ENCODE measurements at places on chromosomes 6 and 20.
A peak's percentile ranks its signal among the peaks of the same experiment; 100 is the strongest.

DNA sequence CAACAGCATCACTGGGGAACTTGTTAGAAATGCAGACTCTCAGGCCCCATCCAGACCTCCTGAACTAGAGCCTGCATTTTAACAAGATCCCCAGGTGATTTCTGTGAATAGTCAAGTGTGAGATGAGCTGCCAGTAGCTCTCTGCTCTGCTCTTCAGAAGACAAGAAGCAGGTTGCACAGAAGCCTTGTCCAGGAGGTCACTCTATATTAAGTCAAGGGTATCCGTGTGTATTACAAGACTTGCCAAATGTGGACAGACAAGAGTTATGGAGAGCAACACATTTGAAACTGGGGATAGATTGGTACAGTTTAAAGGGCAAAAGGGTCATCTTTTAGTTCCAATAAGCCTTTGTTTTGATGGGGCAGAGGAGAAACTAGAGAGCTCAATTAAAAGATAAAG is 23.2 kb upstream of the RIN2 start:
- DNase-seq: no peak

DNA sequence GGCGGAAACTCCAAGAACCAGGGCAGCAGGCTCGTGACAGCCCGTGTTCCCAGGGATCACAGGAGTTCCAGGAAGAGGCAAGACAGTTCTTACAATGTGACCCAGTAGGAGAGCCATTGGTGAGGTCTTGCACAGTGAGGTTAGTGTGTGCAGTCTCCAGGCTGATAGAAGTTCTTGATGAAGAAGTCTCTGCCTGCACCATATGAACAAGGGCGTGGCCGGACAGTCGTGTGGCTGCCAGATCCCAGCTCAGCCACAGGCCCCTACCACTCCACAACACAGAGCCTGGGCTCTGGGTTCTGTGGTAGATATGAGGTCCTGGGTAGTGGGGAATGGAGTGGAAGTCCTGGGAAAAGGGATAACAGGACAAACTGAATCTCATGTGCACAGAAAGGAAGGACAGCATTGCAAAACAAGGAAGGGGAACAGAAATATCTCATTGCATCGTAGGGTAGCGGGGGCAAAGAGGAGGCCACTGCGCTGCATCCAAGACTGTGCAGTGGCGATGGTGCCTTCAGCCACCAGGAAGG is 65.2 kb downstream of the STX11 start:
- DNase-seq: no peak

GRCh38 chr6:52391599-52391998 is 28.5 kb upstream of the EFHC1 start:
- DNase-seq: no peak

- no peak for DNase-seq
Observed at GRCh38 chr6:41021832-41022231, 17.2 kb downstream of the UNC5CL start.

DNA sequence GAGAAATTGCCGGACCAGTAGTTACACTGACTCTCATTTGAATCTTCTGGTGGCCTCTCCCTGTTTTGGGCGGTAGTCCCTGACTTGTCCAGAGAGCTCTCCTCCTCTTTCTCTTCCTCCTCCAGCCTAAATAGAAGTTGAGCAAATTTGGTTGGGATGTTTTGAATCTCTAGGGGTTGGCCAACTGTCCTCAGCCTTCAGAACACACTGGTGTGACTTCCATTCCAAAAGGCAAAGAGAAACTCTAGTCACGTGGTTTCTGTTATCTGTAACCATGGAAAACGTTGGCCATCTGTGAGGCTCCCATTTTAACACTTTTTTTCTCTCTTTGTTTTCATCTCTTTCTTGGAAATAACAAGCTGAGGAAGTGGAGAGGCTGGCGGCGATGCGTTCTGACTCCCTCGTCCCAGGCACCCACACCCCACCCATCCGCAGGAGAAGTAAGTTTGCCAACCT is 275.3 kb downstream of the TBC1D7 start:
- DNase-seq: no peak

DNA sequence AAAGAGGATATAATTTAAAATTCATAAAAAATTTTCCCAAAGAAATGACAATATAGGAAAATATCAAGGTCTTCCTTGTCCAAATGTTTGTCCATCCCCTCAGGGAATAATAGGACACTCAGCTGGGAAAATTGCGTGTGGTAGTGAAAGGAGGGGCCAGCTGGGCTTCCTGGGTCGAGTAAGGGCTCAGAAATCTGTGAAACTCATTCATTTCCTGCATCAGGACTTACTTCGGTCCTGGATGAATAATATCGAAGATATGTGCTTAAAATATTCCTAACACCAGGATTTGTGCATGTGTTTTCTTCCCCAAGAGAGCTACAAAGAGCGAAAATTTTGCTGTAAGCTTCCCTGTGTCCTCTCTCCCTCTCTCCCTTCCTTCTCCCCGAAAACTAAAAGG is 118.2 kb upstream of the GJE1 start:
- no peak for DNase-seq

GRCh38 chr6:85460154-85460920 is 10.5 kb downstream of the NT5E start:
- DNase-seq: no peak

- no peak for DNase-seq
Observed at GRCh38 chr20:47265984-47266383, 90.5 kb downstream of the ZMYND8 start.

- DNase-seq: no peak
Observed at GRCh38 chr6:44851176-44851575, 463.7 kb downstream of the CDC5L start.

- no peak for DNase-seq
Observed at GRCh38 chr6:44665683-44666082, 278.2 kb downstream of the CDC5L start.

DNA sequence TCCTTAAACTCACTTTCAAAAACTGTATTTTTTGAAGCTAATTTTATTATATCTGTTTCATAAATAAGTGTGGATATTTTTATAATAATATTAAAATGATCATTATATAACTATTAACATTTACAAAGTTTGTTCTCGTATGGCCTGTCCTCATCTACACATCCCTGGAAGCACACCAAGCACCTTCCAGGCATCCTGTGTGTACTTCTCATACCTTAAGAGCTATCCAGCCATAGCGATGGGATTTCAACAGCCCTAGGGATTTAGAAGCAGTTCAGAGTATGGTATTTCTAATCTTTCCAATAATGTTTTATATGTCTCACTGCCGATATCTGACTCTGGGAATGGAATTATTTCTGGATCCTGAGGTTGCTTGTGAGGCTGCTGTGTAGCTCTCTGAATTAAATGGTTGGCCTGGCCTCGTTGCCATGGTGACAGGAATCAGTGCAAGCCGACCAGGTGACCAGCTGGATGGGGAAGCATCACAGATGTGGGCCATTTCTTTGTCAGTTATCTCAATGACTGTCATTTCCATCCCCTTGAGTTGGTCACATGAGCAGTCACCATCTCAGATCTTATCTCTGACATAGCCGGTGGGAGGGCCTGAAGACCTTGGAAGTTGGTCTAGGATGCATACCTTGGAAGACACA is 265.2 kb upstream of the RIN2 start:
- DNase-seq: no peak

DNA sequence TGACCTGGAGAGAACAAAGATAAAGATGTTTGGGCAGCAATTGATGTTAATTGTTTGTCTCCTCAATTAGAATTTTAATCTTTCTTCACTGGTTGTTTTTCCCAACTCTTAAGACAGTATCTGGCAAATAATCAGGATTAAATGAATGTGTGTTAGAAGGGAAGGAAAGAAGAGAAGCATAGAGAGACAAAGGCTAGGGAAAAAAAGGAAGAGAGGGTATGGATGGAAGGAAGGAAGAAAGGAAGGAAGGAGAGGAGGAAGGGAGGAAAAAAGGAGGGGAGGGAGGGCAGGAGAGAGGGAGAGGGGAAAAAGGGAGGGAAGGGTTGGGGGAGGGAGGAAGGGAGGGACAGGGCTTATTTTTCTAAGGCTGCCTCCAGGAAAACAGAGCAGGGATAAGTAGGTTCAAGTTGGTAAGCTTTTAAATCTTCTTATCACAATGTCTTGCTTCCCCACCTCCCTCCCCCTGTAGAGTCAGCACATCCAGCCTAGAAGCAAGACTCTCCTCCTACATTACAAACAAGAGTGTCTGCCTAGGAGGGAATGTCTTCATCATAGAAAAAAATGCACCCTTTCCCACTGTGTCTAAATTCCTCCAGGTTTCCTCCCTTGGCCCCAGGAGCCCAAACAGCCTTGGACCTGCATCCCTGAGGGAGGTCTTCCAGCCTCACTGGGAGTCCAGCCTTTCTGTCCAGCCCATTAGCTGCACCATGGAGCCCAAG is 447.8 kb upstream of the JARID2 start:
- no peak for DNase-seq

- no peak for DNase-seq
Observed at GRCh38 chr20:12702312-12702711, 306.5 kb upstream of the SPTLC3 start.

- DNase-seq: peak; percentile 41
Observed at GRCh38 chr6:166586424-166587156, at the start of gene RAMACL. RAMACL (minus strand) TSS chr6:166586678; CDS start chr6:166586477, 201 bp downstream.

DNA sequence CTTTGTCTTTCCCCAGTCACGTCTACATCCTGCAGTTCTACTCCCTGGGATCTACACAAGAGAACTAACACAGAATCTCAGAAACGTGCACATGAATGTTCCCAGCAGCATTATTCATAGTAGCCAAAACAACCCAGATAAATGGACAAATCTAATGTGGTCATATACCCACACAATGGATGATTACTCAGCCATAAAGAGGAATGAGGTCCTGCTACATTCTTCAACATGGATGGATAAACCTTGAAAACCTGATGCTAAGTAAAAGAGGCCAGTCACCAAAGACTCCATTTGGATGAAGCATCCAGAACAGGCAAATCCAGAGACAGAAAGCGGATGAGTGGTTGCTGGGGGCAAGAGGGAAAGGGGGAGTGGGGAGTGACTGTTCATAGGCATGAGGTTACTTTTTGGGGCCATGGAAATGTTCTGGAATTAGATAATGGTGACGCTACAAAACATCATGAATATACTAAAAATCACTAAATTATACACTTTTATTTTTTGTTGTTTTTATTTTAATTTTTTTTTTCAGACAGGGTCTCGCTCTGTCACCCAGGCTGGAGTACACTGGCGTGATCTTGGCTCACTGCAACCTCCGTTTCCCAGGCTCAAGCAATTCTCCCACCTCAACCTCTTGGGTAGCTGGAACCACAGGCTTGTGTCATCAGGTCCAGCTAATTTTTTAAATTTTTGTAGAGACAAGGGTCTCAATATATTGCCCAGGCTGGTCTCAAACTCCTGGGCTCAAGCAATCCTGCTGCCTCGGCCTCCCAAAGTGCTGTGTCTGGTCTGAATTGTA is 50.8 kb upstream of the DSN1 start:
- no peak for DNase-seq

DNA sequence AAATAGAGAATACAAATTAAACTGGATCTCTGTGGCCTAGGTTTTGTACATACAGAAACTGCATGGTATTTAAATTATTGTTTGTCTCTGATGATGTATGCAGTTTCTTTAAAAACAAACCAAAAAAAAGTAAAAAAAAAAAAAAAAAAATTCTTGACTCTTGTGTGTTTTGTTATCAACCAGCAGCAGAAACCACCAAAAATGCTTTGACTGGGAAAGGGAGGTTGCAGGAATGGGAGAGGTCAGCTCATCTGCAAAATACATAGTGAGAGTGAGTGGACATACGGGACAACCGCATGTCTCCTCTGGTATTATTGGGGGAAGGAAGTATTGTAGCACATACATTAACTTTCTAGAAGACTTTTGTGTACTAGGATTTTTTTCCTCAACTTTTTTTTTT is 38.0 kb downstream of the TBC1D7 start:
- no peak for DNase-seq

- no peak for DNase-seq
Observed at GRCh38 chr6:41836660-41837052, 49.2 kb downstream of the TOMM6 start.

DNA sequence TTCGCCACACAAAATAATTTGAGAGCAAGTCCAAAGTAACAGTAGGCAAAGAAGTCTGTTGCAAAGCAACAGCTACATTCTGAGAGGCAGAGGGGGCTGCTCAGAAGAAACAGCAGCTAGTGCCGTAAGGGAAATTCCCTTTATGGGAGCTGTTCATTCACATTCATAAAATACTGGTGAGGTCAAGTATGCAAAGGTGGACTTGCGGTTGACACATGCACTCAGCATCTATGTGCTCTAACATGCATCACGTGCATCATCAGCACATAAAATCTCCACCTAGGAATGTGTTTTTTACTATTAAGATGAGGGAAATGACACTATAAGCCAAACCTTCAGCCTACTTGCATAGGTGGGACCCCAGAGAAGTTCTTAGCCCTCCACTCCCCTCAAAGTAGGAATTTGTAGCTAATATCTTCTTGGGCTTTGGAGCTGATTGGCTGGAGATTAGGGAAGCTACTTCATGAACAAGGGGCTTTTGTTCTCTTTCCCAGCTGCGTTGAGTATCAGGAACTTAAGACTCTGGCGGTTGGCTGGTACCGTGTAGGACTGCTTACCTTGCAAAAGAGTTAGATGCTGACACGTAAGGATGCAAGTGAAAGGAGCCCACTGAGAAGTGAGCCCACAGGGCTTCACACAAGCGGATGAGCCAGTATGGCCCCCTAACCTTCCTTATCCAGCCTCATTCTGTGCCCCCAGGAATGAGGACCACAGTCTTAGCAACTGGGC is 12.4 kb downstream of the CST3 start:
- DNase-seq: no peak

- no peak for DNase-seq
Observed at GRCh38 chr6:12962987-12963386, 246.4 kb downstream of the PHACTR1 start.

DNA sequence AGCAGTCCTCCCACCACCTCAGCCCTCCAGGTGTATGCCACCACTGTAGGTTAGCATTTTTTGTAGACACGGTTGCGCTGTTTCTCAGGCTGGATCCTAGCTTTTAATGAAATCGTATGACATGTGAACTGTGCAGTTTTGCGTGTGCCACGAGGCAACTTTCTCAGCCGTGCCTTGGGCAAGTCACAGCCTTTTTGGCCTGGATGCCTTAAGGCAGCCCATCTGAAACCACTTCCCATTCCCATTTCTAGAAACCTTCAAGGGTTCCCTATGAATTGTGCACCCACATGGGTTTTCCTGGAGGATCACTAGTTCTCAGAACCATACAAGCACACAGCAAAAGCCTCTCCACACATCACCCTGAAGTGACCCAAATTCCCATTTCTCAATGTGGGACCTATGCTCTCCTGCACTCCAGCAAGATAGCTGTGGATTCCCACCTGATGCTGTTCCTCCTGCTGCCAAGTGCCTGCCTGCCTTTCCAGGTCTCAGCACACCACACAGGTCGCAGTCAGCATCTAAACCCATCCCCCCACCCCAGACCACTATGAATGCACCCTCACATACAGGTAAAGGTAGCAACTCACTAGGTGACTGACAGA is 28.9 kb downstream of the SNX5 start:
- no peak for DNase-seq

- DNase-seq: no peak
Observed at GRCh38 chr6:144467172-144467762, 182.1 kb downstream of the UTRN start.

DNA sequence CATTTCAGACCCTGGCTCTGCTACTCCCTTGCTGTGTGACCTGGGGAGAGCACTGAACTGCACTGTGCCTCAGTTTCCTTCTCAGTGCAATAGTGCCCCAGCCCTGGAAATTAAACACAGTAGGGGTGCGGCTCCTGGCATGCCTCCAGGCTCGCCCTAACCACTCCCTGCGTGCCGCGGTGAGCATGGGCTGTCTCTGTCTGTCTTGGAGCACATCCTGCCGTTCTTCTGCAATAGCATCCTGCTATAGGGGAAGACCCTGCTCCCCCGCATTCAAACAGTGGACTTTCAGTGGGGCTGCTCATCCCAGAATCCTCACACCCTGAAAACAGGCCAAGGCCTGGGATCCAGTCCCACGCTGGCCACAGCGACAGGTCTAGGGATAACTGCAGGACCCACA is 129.5 kb downstream of the FOXC1 start:
- no peak for DNase-seq

Data from Jurkat, Clone E6-1 (cell line).